Stimulated activated CD8-positive, alpha-beta memory T cell treated with anti-CD3 and anti-CD28 coated beads, Interleukin-7, amount 100 ng/mL, for 1 hour (primary cell): ENCODE measurements at places on chromosomes 13 and 19.

- DNase-seq = no peak
These were observed 28.7 kb downstream of the CAPN12 start for GRCh38 chr19:38715555-38715954.

GRCh38 chr19:34838753-34839431 lies 65.9 kb upstream of the ZNF599 start:
- DNase-seq = peak; percentile 1

DNA sequence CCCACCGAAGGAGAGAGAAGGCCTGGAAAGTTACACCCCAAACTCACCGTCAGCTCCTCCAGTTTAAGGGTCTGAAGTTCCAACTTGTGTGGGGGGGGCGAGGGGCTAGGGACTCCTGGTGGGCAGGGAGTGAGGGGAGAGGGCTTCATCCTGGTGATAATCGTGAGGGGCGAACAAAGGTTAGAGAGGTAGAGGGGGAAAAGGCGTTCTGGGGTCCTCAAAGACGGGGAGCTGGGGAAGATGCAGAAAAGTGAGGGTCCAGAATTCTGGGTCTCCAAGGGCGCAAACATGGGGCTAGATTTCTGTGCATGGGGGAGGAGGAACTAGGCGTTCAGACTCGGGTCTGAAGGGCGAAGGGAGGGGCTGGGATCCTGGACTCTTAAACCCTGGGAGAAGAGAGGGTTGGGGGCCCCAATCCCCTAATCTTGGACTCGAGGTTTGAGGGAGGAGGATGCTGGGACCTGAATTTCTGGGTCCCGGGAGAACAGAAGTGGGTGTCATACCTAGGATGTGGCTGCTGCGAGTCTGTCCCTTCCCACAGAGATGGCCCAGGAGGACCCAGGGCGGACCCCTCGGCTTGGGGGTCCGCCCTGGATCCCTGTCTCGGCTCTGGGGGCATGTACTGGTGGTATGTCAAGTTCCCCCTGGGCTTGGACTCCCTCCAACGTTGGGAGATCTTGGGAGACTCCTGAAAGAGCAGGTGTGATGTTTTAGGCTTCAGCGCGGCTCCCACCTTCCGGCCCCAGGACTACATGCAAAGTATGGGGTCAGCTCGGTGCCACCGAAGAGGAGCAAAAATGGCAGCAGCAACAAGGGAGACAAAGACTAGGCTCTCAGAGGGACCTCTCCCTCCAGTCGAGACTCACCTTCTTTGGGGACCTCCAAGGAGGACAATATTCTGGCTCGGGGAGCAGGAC lies 4.5 kb downstream of the MAMSTR start:
- no peak for DNase-seq

DNA sequence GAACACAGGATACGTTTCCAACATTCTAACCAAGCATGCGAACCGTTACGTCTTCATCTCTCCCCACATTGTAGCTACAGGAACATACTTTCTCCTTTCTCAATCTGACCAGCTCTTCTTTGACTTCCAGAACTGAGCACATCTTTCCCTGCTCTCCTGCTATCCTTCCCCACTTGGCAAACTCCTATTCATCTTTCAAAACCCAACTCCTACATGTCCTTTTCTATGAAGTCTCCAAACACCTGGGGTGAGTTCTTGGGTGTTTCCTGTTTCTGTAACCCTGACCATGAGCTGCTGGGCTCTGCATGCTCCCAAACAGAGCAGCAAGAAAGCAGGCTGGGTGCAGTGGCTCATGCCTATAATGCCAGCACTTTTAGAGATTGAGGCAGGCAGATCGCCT lies 6.6 kb downstream of the ACER1 start:
- no peak for DNase-seq

GRCh38 chr13:47092202-47092601 lies 195.3 kb upstream of the HTR2A start:
- no peak for DNase-seq

DNA sequence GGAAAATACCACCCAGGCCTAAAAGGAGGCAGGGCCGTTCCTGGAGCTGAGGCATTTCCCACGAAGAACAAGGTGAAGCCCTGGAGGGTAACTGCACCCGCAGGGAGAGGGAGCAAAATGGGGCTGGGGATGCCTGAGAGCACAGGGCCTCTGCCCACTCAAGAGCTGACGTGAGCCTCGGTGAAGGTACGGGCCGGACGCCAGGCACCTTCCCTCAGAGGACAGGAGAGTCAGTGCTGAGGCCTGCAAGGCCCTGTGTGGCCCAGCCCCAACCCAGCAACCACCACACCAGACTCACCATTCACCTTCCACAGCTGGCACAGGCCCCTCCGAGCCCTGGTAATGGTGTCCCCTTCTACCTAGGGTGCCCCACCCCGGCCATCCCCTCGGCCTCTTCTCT lies 36.3 kb downstream of the DNMT1 start:
- no peak for DNase-seq

DNA sequence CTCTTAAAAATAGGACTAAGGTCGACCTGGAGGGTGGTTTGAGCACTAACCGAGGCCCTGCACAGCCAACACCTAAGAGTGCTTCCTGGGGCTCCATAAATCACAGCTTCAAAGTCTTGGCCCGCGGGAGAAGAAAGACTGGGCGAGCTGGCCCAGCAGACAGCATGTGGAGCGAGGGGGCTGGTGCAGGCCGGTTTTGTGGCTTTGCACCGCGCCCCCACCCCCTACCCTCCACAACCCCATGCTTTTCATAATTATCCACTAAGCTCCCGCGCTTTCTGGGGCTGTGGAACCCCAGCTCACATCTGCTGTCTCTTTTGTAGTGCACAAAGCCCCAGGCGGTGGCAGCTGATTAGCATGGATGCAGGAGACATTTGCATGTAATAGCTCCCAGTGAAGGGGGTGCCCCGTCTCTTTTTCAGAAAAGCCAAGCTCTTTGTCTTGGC lies 17.1 kb downstream of the CARM1 start:
- DNase-seq = no peak

- DNase-seq = no peak
These were observed 7.2 kb upstream of the BCL3 start for GRCh38 chr19:44741258-44741731.

- DNase-seq = no peak
These were observed 244.2 kb downstream of the NHLRC3 start for GRCh38 chr13:39282400-39282972.

DNA sequence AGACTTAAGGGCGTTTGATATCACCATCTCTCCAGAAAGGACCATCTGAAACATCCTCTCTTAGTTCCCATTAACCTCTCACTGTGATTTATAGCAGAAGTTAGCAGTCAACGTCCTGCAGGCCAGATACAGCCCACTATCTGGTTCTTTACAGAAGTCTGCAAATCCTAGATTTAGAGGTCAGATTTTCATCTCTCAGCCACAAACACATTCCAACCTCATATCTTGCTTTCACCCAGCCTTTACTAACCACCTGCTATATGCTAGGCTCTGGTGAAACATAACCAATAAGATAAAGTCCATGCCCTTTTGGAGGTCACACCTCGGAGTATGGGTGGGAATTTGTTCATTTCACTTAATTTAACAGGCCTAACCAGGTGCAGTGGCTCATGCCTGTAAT lies 76.8 kb upstream of the CACNA1A start:
- no peak for DNase-seq

DNA sequence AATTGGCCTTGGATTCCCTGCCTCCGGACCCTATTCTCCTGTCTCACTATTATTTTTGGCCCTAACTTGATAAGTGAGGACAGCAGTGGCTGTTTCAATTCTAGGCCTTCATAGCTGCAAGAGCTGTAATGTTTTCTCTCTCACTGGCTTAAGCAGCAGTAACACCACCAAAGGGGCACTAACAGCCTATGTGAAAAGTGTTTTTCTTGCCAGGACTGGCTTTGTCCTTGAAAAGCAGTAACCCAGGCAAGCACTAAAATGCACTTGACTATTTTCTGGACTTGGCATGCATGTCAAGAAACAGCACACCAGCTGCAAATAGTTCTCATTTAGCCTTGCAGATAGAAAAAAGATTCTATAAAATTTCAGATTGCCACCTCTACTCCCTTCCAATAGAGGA lies 9.3 kb upstream of the FBXL3 start:
- no peak for DNase-seq
